ENCODE measurements at places on chromosomes 11 and 22. TPM values are rescaled to one million over a fixed set of nuclear protein-coding genes. Genes with fewer than 3 reads are reported as not detected.

- no peak for DNase-seq
Measured at GRCh38 chr11:120998581-120998980, 25.3 kb upstream of the TBCEL start.

- DNase-seq, result no peak
Measured at GRCh38 chr11:119306373-119306890, 10.5 kb downstream of the MCAM start.

Gene GPHA2
- total RNA-seq, result not detected

GRCh38 chr11:8739309-8739793 is 56.8 kb downstream of the RPL27A start:
- DNase-seq, result no peak

DNA sequence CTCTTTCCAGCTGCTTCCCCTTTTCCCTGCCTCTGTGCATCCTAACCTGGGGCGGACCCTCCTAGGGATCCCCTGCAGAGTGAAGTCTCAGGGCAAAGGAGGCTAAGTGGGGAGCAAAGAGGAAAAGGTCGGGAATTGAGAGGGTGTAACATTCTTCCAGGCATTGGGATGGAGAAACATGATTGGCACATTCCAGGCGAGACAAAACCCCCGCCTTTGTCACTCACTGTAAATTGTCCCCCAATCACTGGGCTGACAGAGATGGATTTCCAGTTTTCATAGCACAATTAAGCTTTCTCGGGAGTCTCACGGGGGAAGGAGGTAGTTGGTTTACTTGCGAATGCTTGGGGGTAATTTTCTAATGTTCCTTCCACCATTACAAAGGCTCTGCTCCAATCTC is 74.9 kb downstream of the MIAT start:
- DNase-seq, result no peak

DNA sequence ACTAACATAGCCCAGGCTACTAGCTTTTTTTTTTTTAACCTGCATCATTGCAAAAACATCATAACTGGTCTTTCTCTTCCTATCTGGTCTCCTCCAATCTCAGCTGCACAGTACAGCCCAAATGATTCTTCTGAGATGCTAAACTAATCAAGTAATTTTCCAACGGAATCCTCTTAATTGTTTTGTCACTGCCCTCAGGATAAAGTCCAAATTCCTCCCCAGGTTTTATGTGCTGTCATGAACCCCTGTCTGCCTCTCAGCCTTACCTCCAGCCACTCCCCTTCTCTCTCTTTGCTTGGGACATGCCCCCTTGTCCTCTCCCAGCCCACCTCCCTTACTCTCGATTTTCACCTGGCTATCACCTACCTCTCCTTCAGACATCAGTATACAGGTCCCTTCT is 12.5 kb downstream of the APBB1 start:
- DNase-seq, result no peak

Measured in A673 (cell line).